ENCODE measurements at places on chromosomes 11 and 22. TPM values are rescaled to one million over a fixed set of nuclear protein-coding genes. Genes with fewer than 3 reads are reported as not detected.

HTATIP2 gene
- 30.1 TPM for total RNA-seq

OR4D5 gene
- total RNA-seq, result not detected

DNA sequence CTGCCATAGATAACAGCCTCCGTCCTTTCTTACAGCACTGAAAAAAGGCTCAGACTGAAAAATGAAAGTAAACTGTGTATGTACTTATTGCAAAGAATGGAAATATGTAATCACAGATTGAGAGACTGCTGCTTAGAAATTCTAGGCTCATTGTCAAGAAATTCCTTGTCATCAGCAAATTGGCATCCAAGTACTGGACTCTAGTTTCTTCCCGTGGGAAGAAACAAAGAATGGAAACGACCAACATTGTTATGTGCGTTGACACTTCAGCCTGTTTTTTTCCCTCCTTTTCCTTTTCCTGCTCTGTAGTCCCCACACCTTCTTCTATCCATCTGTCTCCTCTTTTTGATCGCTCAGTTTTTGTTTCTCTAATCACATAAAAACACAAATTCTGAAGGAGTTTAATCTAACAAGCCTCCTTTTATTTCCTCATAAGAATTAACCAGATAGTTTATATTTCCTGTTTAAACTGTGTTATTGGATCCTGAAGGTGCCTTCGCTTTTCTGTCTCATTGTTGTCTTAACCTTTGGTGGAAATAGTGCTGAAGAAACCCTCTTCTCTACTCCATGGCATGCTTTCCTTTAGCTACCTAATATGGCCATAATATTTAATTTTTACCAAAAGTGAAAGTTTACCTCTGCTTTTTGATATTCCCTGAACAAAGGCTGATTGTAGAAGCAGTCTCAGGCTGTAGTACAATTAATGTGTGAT lies 20.0 kb upstream of the CASP12 start:
- H3K4me1 ChIP-seq, result no peaks in the 10 kb centered on the region
- no peaks in the 10 kb centered on the region for H3K27me3 ChIP-seq
- no peak for DNase-seq

GRCh38 chr11:70168405-70168754 lies 34.7 kb upstream of the FADD start:
- no peaks in the 10 kb centered on the region for H3K27me3 ChIP-seq
- H3K36me3 ChIP-seq, result peaks cover 10% of the 10 kb centered on the region
- DNase-seq, result no peak
- no peaks in the 10 kb centered on the region for H3K4me1 ChIP-seq
- no peak overlapping the region for H3K27ac ChIP-seq

- H3K4me1 ChIP-seq, result no peaks in the 10 kb centered on the region
- no peak overlapping the region for H3K4me3 ChIP-seq
- H3K27me3 ChIP-seq, result no peaks in the 10 kb centered on the region
- no peaks in the 10 kb centered on the region for H3K36me3 ChIP-seq
- no peak overlapping the region for H3K27ac ChIP-seq
Measured at GRCh38 chr22:18114495-18114894, 3.9 kb downstream of the TUBA8 start.

GRCh38 chr11:71300187-71300586 lies 47.8 kb upstream of the SHANK2 start:
- no peak for DNase-seq
- H3K4me1 ChIP-seq, result no peaks in the 10 kb centered on the region
- no peak overlapping the region for H3K4me3 ChIP-seq
- no peaks in the 10 kb centered on the region for H3K27me3 ChIP-seq
- H3K36me3 ChIP-seq, result no peaks in the 10 kb centered on the region

DNA sequence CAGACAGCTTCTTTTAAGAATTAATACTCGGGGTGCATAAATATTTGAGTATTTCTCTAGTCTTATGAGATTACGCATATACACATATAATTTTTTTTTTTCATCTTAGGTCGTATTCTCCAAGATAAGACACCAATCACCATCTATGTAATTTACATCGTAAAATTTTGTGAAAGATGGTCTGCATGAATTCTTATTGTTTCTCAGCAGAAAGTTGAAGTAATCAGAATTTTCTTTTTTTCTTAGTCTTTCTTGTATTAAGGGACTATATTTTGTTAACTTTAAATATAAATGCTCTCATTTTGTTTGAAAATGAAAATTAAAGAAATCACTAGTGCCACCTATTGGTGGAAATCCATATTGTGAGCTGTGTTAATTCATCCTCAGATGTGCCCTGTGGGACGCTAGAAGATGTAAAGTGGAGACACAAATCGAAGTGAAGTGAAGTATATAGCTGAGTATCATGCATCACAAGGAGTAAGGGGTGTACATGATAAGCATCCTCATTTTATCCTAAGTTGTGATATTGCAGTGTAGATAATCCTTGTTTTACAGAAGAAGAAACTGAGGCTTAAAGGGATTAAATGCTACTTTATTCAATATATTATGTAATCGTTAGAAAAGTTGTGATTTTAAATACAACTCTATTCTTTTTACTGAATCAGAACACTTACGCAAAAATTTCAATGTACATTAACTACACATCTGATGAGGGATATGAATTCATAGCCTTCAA lies 2084.3 kb downstream of the LRRC4C start:
- no peak overlapping the region for H3K27ac ChIP-seq
- H3K27me3 ChIP-seq, result no peaks in the 10 kb centered on the region
- DNase-seq, result no peak
- H3K36me3 ChIP-seq, result no peaks in the 10 kb centered on the region
- H3K4me1 ChIP-seq, result no peaks in the 10 kb centered on the region

DNA sequence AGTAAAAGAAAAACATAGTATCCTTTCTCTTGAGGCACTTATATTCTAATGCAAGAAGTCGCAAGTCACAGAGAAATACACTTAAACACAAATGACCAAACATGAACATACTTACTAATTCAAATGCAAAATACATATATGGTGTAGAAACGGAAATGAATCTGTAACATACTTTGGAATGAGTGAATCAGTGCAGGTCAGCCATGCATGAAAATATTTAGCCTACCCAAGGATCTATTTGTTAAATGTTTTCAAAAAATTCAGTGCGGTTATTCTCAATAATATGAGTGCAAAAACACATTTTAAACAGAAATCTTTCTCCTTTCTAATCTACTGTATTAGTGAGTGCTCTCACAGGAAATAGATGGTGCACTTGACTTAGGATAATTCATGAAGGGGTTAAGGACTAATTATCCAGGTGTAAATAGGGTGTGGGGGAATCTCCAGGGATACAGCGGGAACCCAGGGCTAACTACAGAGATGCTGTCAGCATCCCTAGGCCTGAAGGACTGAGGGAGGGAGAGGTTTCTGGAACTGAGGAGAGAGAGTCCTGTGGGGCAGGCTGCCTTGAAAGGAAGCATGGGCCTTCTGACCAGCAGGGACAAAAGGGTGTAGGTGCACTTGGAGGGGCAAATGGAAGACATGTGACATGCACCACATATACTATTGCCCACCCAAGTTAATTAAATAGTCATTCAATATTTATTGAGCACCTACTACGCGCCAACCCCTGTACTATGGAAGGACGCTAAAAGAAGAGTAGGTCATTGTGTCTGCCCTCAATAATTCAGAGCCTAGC lies 139.2 kb downstream of the MAML2 start:
- H3K4me1 ChIP-seq, result peaks cover 9% of the 10 kb centered on the region
- no peak overlapping the region for H3K4me3 ChIP-seq
- H3K27ac ChIP-seq, result no peak overlapping the region
- no peaks in the 10 kb centered on the region for H3K27me3 ChIP-seq

DNA sequence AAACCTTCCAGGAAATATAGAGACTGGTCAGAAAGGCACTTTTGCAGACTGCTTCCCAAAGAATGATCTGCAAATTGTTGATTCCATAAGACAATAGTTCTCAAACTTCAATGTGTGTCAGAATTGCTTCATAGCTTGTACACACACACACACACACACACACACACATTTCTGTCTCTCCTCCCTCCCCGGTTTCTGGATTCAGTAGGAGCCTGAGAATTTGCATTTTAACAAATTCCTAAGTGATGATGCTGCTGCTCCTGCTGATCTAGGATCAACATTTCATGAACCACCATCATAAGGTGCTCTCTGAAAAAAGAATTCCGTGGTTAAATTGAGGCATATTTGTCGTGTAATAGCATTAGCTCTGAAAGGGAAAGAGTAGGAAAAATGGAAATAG lies 35.3 kb upstream of the FZD4 start:
- H3K27me3 ChIP-seq, result no peaks in the 10 kb centered on the region
- no peak overlapping the region for H3K27ac ChIP-seq
- H3K4me1 ChIP-seq, result peaks cover 2% of the 10 kb centered on the region
- H3K36me3 ChIP-seq, result no peaks in the 10 kb centered on the region
- DNase-seq, result no peak
